ENCODE measurements at places on chromosomes 6 and 20.
A peak's percentile ranks its signal among the peaks of the same experiment; 100 is the strongest.

- DNase-seq = no peak
Measured at GRCh38 chr6:104625536-104625935, 234.2 kb downstream of the HACE1 start.

DNA sequence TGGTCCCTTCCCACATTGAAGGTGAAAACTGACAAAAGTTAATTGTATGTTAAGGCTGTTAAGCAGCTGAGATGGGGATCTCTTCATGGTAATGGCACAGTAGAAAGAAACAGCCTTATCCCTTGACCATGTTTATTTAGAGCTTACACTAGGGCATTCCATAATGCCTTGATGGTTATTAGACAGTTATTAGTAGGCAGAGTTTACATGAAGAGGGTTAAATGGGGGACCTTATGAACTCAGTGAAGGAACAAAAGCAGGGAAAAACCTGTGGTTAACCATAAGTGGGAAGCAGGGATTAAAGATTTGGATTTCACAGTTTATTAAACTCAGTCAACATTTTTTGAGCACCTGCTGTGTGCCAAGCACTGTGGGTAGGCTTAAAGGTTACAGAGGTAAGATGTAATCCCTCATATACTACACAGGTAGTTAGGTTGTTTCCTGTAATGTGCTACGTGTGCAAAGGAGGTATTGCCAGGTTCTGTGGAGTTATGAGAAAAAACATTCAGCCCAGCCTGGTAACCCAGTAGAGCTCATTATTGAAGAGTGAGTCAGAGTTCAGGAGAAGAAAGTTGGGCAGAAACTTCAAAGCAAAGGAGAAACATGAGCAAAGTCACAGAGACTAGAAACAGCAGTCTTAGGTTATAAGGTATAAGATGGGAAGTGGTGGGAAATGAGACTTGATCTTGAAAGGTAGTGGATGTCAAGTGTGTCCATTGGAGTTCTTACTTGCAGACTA is 32.3 kb upstream of the GNRH2 start:
- DNase-seq = no peak

DNA sequence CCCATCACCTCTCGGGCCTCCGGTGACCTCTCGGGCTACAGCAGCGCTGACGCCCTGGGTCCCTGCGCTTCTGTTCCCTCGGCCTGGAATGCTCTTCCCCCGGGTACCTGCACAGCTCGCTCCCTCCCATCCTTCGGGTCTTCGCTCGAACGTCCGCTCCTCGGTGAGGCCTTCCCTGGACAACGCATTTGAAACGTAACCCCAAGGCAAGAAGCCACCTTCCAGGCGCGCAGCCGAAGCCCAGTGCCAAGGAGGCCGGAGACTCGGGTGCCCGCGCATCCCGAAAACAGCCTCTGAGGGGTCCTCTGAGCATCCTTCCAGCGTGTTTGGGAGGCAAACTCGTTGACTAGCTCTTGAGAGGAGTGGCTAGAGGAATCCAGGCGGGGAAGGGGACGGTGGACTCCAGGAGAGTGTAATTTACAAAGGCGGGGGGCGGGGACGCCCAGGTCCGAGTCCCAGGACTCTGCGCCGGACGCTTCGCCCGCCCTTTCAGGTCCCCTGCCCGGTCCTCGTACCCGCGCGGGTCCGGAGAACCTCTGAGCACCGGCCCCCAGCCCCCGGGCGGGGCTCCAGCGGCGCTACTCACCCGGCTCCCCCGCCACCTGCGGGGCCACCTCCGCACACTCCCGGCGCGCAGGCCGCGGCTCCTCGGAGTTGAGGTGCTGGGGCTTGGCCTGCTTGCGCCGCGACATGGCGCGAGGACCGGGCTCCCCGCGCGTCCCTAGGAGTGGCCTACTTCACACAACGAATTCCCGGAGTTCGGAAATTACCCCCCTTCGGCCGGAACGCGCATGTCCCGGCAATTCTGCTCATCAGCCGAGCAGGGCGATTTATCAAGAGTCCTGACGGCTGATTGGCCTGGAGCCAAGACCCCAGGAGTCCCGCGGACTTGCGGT is 86.8 kb downstream of the ZFP64 start:
- DNase-seq = no peak

DNA sequence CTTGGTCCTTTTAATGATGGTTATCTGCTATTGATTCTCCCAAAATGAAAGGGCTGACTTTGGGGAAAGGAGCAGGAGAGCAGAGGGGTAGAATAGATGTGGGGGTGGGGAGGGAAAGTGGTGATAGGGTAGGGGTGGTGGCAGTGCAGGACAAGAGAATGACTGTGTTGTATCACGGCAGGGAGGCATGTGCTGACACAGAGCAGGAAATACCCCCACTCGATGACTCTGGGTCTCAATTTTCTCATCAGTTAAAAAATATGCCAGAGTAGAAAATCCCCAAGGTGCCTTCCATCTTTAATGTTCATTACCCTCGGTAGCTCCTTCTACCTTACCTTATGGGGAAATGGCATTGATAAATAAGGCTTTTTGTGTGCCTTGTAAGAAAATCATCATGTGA is 79.0 kb upstream of the ATXN1 start:
- DNase-seq = no peak

GRCh38 chr6:26525838-26526237 is 12.3 kb upstream of the HMGN4 start:
- DNase-seq = no peak

DNA sequence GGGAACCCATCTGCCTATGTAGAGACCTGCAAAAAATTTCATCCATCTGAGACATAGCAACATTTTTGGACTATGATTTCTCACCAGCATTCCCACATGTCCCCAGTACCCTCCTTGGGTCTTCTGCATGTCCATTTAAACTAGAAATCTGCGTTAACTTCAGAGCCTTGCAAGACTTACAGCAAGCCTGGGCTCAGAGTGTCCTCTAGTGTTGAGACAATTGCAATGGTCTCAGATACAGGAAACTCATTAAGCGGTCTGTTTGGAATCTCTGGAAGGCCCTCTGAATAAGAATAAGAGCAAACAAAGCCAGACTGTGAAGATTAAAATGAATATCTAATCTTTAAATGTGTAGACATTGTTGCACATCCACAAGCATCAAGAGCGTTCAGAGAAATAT is 20.5 kb upstream of the PI3 start:
- no peak for DNase-seq

DNA sequence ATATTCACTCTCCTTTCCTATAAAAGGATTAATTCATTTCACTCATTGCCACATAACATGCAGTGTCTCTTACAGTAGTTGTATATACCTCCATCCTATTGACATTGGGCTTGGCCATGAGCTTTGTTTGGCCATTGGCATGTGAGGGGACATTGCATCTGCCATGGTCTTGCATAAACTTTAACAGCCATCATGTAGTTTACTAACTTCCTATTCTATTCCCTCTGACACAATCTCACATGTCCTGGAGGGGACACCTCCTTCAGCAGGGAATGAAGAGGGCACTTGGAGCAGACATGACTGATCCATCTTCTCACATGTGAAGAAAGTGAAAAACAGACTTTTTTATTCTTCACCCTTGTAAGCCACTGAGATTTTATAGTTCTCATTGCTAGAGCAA is 115.5 kb upstream of the MARCKS start:
- no peak for DNase-seq

DNA sequence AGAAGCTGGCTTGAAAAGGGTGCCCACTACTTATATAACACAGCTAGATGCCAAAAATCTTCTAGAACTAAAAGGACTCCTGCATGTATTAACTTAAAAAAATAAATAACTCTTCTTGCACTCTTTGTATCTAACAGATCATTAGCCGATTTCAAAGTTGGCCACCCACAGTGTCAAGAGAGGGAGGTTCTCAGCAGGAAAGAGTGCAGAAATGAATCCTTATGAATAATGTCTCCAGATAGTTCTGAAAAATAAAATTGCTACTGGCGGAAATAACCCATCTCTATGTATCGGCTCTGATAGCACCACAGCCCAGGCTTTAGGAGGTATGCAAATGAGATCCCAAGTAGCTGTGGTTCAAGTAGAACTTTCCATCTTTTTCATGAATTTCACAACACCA is 232.7 kb downstream of the PHF3 start:
- no peak for DNase-seq

- no peak for DNase-seq
Measured at GRCh38 chr20:48407710-48408109, 420.1 kb downstream of the PREX1 start.

DNA sequence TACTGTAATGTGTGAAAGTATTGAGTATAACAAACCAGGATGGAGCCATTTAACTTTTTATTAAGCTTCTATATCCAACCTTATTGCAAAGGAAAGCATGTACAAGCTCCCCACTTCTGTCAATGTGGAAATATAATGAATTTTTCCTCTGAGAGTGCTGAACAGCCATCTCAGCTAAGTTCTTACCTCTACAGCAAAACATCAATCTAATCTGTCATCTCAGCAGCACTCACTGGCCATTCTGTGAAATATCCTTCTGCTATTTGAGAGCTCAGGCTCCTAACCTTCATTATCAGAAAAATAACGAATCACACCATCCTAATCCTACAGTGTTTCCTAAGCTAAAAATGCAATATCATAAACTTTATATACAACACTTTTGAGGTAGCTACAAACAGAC is 194.0 kb upstream of the RNF217 start:
- DNase-seq = no peak

- DNase-seq = no peak
Measured at GRCh38 chr6:30741063-30741779, 1.3 kb downstream of the FLOT1 start.

GRCh38 chr6:128422871-128423270 is 97.5 kb downstream of the PTPRK start:
- no peak for DNase-seq

DNA sequence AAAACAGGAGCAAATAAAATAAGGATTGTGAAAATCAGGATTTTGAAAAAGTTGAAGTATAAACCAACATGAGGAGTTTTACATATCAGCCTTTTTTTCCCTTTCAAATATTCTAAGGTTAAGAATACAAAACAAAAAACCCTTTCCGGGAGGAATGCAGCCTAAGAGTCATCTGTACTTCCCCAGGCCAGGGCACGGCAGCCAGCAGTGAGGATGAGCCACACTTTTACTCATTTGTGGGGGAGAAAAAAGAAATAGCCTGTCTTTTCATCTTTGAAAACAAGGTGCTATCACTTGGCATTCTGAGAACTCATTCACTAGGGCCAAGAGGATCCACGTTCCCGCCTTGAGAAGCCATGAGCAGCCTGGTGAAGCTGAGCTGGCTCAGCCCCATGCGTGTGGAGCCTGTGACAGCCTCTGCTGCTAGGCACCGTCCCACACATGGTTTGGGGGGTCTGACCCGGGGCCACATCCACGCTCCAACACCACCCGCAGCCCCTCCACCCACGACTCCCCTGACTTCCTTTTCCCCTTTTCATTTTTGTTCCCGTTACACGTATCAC is 11.2 kb downstream of the SLC22A1 start:
- DNase-seq = no peak

DNA sequence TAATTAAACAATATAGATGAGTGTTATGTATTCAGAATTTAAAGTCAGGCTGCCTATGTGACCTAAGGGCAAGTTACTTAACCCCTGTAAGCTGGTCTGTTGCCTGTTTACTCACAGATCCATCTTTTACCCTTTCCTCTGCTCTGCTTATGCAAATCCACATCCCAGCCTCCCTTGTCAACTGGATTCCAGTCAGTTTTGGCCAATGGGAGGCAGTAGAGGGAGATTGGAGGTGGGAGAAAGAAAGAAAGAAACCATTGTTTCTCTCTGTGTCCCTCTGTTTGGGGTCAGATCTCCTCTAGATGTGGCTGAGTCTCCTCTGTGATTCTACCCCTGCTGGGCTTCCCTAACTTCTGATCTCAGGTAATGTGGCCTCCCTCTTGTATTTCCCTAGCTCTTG is 266.8 kb upstream of the PLN start:
- no peak for DNase-seq

- DNase-seq = no peak
Measured at GRCh38 chr6:105835373-105835772, 250.8 kb upstream of the PRDM1 start.

GRCh38 chr6:116963972-116964371 is 86.9 kb downstream of the RFX6 start:
- no peak for DNase-seq

- no peak for DNase-seq
Measured at GRCh38 chr20:51760905-51761546, 7.2 kb downstream of the ATP9A start.

- no peak for DNase-seq
Measured at GRCh38 chr20:11905460-11906179, 12.1 kb upstream of the BTBD3 start.

- peak; percentile 3 for DNase-seq
Measured at GRCh38 chr6:82040405-82041221, 206.9 kb downstream of the IBTK start.

- no peak for DNase-seq
Measured at GRCh38 chr6:34205466-34205865, 31.2 kb upstream of the HMGA1 start.

DNA sequence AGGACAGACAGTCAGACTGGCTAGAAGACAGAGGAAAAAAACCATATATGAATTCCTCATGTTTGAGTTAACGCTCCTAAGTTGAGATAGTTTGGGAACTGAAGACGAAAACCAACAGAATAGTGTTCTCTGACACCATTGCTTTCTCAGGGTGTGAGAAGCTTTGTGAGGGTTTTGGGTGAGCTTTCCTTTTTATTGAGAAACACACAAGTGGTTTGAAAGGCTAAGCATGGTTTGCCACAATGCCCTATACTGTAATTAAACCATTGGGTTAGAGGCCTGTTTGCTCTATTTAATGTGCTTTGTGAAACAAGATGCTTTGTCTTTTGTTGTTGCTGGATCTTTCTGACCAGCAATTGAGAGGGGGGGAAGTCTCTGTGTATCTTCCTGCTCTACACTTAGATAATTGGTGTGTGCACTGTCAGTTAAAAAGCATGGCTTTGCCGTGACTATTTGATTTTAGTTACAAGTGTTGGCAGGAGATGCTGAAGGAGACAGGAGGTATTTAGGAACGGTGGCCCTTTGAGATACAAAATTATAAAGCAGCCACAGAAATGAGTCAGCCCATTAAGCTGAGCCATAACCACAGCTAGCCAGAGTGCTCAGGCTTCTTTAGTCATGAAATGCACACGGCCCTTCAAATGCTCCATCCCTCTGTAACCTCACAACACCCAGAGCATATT is 273.0 kb upstream of the PREP start:
- DNase-seq = no peak

DNA sequence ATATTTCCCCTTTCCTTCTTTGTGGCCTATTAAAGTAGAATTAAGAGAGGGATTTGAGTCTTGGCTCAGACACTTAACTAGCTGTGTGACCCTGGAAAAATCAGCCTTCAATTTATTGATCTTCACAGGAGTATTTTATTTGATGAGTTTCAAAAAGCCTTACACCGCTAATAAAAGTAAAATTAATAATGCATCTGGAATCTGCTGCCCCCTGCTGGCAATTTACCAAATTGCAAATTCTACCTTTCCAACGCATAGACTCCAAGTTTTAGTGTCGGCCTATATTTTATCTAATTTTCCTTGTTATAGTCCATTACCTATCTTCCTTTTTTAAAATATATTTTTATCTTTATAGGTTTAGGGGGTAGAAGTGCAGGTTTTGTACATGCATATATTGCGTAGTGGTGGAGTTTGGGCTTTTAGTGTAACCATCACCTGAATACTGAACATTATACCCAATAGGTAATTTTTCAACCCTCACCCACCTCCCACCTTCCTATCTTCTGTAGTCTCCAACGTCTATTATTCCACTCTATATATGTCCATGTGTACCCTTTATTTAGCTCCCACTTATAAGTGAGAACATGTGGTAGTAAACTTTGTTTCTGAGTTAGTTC is 46.3 kb downstream of the GOPC start:
- peak; percentile 48 for DNase-seq

- no peak for DNase-seq
Measured at GRCh38 chr6:37987018-37987417, 167.5 kb downstream of the ZFAND3 start.

- no peak for DNase-seq
Measured at GRCh38 chr6:98909236-98909635, 38.5 kb downstream of the FBXL4 start.

- no peak for DNase-seq
Measured at GRCh38 chr6:96704713-96705112, 132.6 kb downstream of the GPR63 start.
